Skin of body (tissue), 3 donors: ENCODE measurements at places on chromosomes 7 and 10. TPM values are rescaled to one million over a fixed set of nuclear protein-coding genes. Genes with fewer than 3 reads are reported as not detected.

The SPDYE9 gene
- 0.10 TPM for total RNA-seq

The BMS1 gene
- total RNA-seq, result 13.5 TPM

The MYO1G gene
- total RNA-seq, result 2.6 TPM

The NKX1-2 gene
- 0.20 TPM for total RNA-seq

The DPP6 gene
- 2.0 TPM for total RNA-seq

The NUPR2 gene
- 0.39 TPM for total RNA-seq

The AFAP1L2 gene
- 24.9 TPM for total RNA-seq

The ERVW-1 gene
- total RNA-seq, result 0.20 TPM

The GPR85 gene
- total RNA-seq, result 1.9 TPM

The STAG3 gene
- 0.89 TPM for total RNA-seq

The AUTS2 gene
- total RNA-seq, result 61.0 TPM

The DYDC2 gene
- 0.10 TPM for total RNA-seq

The LIPF gene
- 0.10 TPM for total RNA-seq

The MMP21 gene
- total RNA-seq, result 0.20 TPM

The TAS2R40 gene
- total RNA-seq, result not detected

The A1CF gene
- not detected for total RNA-seq

The ARHGEF35 gene
- 10.3 TPM for total RNA-seq

The C7orf33 gene
- total RNA-seq, result not detected

The IRF5 gene
- 4.2 TPM for total RNA-seq

The ELMO1 gene
- total RNA-seq, result 37.9 TPM

The SLC13A1 gene
- total RNA-seq, result not detected

The TEX36 gene
- not detected for total RNA-seq

The ITGB8 gene
- total RNA-seq, result 27.1 TPM

The SPDYE5 gene
- not detected for total RNA-seq

The GIMAP6 gene
- 8.0 TPM for total RNA-seq

The SNX8 gene
- total RNA-seq, result 15.1 TPM

The GPER1 gene
- 1.6 TPM for total RNA-seq

The ITGA8 gene
- total RNA-seq, result 17.5 TPM

The ADAM22 gene
- total RNA-seq, result 18.6 TPM

The AASS gene
- total RNA-seq, result 33.1 TPM

The CASP7 gene
- total RNA-seq, result 21.8 TPM

The POU6F2 gene
- 0.20 TPM for total RNA-seq

The UCN3 gene
- total RNA-seq, result not detected

The NKX2-3 gene
- not detected for total RNA-seq

The OR2A42 gene
- 0.10 TPM for total RNA-seq

The PIK3AP1 gene
- total RNA-seq, result 6.2 TPM
